ENCODE measurements at places on chromosomes 16 and 17.
A peak's percentile ranks its signal among the peaks of the same experiment; 100 is the strongest.

GRCh38 chr17:75227729-75228128 is 22.2 kb downstream of the NUP85 start:
- DNase-seq: no peak

DNA sequence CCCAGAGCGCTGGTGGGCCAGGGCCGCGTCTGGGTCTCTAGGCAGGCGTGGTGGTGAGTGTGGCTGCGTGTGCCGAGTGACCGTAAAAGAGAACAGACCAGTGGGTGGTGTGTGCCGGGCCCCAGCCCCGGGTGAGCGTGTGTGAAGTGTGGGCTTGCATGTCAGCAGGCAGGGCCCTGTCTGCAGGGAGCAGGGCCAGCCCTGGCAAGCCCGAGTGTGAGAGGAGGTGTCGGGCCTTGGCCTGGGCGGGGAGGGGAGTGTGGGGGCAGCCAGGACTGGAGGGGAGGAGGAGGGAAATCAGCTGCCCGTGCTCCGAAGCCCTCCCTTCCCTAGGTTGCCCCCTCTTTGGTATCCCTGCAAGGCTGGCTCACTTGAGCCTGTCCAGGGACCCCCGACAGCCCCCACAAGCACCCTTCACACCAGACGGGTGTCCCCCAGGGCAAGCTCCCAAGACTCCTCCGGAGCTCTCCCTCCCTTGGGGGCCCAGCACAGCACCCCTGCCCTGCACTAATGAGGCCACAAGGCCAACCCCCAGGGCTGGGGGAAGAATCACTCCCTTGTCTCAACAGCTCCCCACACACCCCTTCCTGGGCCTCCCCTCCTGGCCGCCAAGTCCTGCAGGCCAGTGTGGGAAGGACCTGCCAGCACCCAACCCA is 1.9 kb downstream of the USH1G start:
- no peak for DNase-seq

- no peak for DNase-seq
Observed at GRCh38 chr16:26475596-26475995, 591.1 kb upstream of the C16orf82 start.

DNA sequence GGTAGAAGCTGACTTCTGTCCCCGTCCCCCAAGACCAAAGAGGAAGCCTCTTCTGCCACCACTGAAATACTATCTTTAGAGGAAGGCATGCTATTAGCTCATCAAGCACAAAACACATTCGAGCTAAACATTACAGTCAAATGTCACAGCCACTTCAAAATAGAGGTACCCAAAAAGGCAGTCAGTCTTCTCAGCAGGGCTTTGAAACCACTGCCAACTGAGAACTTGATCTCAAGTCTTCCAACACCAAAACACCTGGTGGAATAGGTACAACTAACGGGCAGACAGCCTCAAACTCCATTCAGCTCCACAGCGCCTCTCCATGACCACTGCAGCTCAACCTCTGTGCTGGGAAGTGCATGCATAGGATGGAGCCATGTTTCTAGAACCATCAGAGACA is 36.0 kb downstream of the ZFHX3 start:
- DNase-seq: no peak

DNA sequence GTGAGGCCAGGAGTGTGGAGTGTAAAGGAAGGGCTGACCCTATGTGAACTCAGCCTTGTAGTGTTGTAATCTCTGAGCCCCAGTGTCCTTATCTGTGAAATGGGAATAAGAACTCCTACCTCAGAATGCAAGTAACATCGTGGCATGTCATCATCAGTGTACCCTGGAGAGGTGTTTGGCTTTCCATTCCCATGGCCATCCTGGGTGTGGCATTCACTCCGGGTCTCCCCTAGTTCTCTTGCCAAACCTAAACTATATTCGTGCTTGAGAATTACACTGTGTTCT is 1.9 kb downstream of the NXPH3 start:
- no peak for DNase-seq

DNA sequence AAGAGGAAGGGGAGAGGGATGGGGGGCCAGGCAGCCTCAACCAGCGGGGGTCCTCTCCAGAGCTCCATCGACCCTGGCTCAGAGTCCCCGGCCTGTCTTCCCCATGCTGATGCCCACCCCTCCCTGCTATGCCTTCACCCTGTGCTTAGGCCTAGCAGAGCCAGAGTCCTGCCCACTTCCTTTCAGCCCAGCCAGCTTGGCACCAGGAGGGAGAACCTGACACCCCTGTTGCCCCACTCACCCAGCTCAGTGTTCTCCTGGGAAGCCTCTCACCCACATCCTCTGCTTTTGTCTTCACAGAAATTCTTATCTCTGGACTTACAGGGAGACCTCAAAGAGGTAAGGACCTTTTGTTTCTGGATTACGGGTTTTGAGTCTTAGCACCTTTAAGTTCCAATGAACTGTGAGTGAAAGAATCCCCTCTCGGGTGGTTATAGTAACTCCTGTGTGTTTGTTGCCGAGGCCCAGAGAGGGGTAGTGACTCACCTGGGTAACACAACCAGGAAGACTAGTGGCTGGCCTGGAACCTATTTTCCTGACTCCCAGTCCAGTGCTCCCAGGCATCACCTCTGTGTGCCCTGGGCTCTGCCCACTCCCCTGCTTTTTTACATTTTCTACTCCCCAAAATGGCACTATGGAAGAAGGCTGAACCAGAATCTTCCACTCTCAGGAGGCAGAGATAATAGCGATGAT is 53.3 kb downstream of the CES1 start:
- no peak for DNase-seq

- no peak for DNase-seq
Observed at GRCh38 chr16:2675714-2676113, 6.6 kb upstream of the KCTD5 start.

GRCh38 chr16:69544088-69544487 is 21.7 kb upstream of the NFAT5 start:
- no peak for DNase-seq

- DNase-seq: no peak
Observed at GRCh38 chr17:62857526-62857925, 49.4 kb upstream of the MARCHF10 start.

DNA sequence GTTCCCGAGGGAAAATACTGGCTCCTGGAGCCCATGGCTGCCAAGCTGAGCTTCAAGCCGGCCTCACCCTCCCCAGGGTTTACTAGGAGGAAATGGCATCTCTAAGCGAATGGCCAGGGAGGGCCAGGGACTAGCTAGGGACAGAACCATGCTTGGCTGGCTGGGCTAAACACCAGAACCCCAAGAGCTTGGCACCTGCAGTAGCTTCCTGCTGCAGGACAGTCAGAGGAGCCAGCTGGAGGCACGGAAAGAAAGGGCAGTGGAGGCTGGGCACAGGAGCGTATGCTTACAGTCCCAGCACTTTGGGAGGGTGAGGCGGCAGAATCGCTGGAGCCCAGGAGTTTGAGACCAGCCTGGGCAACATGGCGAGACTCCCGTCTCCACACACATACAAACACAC is 33.7 kb downstream of the PEMT start:
- DNase-seq: no peak

- DNase-seq: no peak
Observed at GRCh38 chr17:37829592-37830123, 84.8 kb upstream of the HNF1B start.

DNA sequence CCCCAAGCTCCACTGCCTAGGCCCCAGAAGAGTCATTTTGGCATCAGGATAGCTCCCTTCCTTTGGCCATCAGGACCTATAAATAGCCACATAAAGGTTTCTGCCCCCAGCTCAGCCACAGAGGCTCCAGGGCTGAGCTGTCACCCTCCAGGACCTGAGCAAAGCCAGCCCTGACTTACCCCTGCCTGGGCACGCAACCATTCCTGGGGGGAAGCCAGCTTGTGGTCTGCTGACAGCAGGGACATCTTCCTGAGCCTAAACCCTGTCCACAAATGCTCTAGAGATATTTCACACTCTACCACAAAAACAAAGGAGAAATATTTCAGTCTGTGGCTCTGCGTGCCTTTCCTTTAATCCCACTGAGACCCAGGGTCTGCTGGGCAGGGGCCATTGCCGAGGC is 123.7 kb upstream of the CCL2 start:
- no peak for DNase-seq

GRCh38 chr16:819336-820043 is 19.0 kb upstream of the GNG13 start:
- DNase-seq: no peak

GRCh38 chr16:695355-696089 is 5.3 kb upstream of the WDR24 start:
- peak; percentile 76 for DNase-seq

GRCh38 chr16:17467923-17468540 is 2.7 kb downstream of the XYLT1 start:
- DNase-seq: peak; percentile 67

DNA sequence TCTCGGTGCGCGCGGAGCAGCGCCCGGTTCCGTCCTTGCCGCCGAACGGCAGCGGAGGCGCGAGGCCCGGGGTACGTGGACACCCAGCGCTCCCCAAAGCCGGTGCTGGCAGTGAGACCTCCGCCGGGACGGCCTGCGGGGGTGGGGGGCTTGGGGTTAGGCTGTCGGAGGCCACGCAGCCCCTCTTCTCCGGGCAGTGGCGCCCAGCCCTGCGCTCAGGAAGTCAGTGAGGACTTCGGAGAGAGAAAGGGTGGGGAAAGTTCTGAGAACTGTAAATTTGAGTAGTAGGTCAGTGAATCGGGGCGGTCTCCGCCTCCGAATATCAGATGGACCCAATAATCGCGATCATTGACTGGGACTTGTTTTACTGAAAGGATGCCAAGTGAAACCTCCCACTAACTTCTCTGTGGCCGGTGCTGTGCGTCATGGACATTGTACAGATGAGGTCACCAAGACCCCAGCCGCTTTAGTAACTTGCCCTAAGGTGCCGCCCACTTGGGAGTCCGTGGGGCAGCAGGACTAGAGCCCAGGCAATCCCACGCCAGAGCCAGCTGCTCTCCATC is 468 bp downstream of the IL4R start:
- DNase-seq: peak; percentile 89

DNA sequence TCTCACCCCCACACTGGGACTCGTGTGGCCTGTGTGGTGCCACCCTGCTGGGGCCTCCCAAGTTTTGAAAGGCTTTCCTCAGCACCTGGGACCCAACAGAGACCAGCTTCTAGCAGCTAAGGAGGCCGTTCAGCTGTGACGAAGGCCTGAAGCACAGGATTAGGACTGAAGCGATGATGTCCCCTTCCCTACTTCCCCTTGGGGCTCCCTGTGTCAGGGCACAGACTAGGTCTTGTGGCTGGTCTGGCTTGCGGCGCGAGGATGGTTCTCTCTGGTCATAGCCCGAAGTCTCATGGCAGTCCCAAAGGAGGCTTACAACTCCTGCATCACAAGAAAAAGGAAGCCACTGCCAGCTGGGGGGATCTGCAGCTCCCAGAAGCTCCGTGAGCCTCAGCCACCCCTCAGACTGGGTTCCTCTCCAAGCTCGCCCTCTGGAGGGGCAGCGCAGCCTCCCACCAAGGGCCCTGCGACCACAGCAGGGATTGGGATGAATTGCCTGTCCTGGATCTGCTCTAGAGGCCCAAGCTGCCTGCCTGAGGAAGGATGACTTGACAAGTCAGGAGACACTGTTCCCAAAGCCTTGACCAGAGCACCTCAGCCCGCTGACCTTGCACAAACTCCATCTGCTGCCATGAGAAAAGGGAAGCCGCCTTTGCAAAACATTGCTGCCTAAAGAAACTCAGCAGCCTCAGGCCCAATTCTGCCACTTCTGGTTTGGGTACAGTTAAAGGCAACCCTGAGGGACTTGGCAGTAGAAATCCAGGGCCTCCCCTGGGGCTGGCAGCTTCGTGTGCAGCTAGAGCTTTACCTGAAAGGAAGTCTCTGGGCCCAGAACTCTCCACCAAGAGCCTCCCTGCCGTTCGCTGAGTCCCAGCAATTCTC is 27.4 kb downstream of the STH start:
- no peak for DNase-seq

DNA sequence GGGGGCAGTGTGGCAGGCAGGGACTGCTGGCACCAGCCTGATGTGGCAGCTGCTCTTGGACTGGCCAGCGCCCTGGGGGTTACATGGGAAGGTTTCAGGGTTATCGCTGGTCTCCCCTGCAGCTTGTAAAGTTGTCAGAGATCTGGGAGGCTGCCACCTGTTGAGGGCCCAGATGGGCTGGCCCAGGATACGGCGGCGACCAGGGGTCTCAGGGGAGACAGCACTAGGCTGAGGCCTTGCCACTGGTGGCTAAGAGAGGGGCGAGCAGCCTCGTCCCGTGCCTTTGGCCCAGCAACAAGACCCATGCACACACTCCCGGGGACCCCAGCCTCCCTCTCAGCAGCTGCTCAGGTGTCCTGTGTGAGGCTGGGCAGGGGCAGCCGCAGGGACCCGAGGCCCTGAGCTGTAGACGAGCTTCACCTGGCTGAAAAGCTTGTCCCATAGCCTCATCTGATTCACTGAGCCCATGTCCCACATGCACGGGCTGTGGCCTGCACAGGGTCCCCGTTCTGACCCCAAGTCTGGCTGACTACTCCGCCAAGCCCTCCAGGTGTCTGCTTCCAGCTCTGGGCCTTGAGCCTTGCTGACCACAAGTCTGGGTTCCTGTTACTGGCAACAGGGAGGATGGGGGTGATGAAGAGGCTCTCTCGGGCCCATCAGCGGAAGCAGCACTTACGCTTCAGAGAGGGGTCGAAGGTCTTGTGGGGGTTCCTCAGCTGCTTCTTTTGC is 6.2 kb downstream of the DUS1L start:
- no peak for DNase-seq

DNA sequence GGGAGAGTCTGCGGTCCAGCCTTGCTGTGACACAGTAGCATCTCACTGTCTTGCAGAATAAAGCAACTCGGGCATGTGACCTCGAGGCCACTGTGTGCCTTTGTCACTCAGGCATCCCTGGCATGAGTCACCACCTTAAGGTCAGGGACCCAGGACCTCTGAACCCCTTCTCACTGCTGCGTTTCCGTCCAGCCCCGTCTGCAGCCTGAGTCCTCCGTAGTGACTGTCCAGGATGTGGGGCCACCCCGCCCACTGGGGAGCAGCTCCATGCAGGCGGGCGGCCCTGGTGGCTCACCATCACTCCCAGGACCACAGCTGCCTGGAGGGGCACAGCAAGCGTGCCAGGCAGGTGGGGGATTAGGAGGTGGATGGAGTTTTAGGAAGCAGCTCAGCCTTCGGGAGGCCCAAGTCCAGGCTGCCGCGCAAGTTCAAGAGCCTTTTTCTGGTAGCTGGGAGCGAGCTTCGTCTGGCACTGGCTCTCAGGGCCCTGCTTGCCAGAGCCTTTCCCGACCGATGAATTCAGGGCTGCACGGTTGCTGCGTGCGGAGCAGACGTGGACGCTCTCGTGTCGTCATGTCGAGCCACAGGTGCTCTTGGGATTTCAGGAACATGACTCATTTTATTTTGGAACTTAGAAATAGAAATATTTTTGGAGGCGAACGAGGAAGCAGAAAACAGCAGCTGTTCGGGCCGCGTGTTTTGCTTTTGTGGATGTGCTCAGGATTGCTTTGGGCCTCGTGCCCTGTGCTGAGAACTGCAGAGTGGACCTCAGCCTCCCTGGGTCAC is 16.8 kb downstream of the KCTD5 start:
- DNase-seq: no peak

GRCh38 chr17:57625957-57626356 is 119.1 kb downstream of the CCDC182 start:
- DNase-seq: no peak

Data from stomach (tissue), 19 donors.